ENCODE measurements at places on chromosomes 16 and 17.

- peak; percentile 73 for DNase-seq
Measured at GRCh38 chr16:19086322-19087199, 19.1 kb downstream of the COQ7 start.

- DNase-seq: no peak
Measured at GRCh38 chr17:5422505-5422904, 2.5 kb downstream of the RPAIN start.

GRCh38 chr17:73231395-73231794, 30.3 kb downstream of the CPSF4L start:
- DNase-seq: no peak

GRCh38 chr17:44367231-44367979, 3.8 kb upstream of the FAM171A2 start:
- DNase-seq: no peak

DNA sequence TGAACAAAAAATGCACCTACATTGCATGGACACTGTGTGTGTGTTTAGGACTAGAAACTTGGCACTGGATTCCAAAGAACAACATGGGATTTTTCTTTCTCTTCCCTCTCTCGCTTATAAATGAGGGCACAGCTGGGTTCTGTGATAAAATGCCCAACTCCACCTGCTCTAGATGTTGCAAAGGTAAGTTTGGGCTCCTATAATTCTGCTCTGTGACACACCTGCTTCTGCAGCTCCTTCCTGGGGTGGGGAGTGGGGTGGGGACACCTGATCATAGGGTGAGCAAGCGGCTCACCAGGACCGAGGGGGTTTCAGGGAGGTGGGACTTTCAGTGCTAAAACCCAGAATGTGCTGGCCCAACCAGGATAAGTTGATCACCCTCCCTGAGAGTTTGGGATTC, 104.3 kb downstream of the AXIN2 start:
- no peak for DNase-seq

DNA sequence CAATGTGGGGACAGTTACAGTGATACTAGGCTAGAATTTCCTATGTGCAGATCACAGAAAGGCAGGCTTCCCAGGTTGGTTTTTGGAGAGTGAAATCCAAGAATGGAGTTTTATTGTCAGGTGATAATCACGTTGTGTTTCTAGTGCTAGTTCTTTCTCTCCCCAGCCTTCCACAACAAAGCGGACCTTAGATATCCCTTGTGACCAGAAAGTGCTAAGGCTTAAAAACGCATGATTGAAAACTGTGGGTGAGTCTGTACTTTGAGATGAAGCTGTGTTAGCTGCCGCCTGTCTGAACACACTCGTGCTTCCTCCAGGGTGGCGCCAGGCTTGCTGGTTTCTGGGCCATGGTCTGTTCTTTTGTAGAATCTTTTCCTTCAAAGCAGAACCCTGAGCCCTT, 52.1 kb downstream of the BANP start:
- DNase-seq: no peak

DNA sequence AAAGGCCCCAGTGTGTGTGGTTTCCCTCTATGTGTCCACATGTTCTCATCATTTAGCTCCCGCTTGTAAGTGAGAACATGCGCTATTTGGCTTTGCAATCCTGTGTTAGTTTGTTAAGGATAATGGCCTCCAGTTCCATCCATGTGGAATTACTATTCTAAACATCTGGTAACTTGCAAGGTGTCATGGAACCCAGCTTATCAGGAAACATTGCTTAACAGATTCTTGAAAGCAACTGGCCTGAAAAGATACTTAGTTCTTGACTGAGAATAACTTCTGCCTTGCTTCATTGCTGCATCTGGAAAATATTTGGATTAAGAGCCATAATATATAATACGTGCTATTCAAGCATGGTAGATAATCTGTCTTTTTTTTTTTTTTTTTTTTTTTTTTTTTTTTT, 27.8 kb downstream of the PAFAH1B1 start:
- DNase-seq: no peak

GRCh38 chr16:26733710-26734109, 333.0 kb upstream of the C16orf82 start:
- DNase-seq: no peak

DNA sequence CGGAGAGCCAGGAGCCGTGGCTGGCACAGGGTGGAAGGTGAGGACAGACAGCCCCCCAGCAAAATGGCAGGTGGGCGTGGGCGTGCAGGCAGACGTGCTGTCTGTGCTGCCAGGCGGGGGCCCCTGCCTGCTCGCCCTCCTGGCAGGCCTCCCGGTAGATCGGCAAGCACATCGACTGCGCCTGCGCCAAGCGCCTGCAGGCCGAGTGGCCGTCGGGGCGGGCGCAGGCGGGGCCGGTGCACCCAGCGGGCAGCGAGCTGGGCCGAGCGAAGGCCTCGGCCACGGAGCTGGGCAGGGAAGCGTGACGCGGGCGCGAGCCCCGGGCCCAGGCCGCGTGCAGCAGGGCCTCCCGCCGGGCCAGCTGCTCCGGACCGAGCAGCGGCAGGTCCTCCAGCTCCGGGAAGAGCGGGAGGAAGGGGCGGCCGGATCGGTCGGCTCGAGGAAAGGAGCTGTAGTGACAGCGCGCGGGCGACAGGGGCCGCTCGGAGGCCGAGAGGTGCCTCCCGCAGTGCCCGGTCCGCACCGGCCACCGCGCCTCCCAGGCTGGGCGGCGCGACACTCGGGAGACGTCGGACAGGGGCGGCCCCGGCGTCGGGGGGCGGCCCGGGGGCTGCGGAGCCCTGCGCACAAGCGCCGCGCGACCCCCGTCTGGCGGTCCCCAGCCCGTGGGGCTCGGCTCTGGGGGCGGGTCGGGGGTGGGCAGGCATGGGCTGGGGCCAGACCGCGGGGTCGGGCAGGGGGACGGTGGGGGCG, 16.9 kb downstream of the GRIN2C start:
- no peak for DNase-seq

- no peak for DNase-seq
Measured at GRCh38 chr16:119835-120491, 18.5 kb downstream of the NPRL3 start.

GRCh38 chr17:64202683-64203344, 60.2 kb downstream of the TEX2 start:
- DNase-seq: no peak

DNA sequence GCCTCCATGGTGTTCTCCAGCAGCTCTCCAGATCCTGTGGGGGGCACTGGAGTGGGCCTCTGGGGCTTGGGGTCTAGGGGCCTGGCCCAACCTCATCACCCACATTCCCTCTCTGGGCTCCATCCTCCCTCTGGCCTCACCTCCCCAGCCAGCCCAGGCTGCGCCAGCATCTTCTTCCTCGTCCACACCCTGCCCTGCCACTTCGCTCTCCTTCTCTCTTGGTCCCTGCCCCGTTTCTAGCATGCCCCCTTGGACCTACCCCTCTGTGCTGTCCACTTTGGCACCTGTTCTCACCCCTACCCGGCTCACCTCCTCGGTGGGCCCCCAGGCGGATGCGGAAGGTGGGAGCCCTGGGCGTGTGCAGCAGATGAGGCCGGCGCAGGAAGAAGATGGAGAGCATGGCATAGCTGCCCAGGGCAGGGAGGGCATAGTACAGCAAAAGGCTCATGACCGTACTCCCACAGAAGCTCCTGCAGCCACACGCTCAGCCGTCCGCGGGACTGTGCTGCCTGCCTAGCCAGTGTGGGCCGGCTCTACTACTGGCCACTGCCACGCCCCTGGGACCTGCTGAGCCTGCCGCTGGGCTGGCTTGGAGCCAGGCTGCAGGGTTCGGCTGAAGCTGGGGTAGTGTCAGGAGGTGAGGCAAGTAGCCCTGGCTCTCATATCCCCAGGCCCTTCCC, at the start of gene GDPD3:
Gene GDPD3, minus strand, starts transcription at position 507 of the 680 bp plus-strand sequence. Its CDS starts 59 bp downstream, at position 448.
- no peak for DNase-seq

DNA sequence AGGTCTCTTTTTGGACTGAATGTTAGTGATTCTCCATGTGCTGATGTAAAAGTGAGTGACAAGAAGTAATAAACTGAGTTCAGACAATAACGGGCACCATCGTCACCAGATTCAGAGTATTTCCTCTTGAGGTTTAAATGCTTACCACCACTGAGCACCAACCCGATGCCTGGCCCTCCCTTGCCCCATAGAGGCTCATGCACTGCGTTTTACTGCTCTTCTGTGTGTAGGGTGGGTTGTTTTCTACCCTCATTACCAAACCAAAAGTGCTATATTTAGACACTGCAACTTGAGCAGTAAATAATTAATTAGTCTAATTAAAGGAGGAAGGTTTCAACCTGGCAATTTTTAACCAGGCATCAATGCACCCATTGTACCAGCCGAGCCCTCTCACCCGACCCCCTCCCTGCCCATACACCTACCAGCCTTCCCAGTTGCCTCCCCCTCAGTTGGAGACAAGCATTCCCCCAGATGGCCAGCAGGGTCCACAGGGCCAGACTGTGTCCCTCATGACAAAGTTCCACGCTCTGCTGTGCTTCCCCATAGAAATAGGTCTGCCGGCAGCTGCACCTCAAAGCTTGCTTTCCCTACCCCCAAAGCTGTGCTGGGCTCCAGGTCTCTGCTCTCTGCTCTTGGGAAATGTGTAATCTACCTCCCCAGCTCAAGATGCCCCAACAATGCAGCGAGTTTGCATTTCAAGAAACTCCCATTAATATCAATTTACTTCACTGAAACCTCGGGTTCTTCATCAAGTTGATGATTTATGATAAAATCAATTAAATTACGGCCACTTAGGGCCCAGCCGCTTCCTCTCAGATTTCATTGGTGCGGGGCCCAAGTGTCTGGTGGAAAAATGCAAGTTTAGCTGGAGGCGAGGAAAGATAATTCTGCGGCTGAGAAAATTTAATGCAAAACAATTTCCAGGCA, 16.0 kb downstream of the HOXB4 start:
- no peak for DNase-seq

DNA sequence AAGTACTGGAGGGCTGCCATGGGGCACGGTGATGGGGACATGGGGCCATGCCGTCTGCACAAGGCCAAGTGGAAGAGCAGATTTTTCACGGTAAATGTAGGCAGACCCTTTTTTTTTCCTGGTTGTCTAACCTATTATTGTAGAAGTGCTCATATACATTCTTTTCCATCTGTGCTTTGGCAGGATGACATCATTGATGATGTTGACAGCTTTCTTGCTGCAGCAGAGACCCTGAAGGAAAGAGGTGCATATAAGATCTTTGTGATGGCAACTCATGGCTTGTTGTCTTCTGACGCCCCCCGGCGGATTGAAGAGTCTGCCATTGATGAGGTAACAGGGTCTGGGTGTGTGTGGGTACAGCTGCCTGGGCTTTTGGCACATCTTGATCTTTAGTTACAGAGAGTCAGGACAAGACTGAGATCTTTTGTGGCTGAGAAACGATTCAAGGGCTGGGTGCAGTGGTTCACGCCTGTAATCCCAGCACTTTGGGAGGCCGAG, 23.3 kb upstream of the SLC5A10 start:
- DNase-seq: no peak

DNA sequence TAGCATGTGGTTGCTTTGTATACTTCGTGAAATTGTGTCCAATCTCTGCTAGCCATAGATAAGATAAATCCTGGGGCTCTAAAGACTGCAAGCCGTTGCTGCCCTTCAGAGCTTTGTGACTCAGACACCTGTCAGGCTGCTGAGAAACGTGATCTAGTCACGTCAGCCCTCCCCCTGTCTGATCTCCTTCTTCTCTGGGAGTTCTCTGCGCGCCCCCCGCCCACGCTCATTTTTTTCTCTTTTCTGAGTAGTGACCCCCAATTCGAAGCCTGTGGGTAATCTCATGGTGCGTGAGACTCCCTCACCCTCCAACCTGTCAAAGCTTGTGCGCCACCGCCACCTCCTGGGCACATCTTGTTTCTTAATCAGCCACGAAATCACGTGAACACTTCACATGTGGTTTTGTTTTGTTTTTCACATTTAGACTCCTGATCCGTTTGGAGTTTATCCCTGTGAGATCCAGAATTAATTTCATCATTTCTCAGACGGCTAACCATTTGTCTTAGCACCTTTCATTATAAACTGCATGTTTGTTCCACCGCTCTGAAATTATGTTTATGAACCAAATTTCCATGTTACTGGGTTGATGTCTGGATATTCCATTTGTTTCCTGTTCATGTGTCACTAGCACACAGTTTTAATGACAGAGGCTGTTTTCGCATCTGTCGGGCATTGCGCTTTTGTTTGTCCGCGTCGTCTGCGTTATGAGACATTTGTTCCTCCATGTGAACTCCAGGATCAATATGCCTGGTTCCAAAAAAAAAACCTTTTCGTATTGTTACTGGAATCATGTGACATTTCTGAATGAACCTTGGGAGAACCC, 977 bp upstream of the ZNF778 start:
- peak; percentile 75 for DNase-seq

- peak; percentile 79 for DNase-seq
Measured at GRCh38 chr17:49496183-49496866, 1.2 kb downstream of the NGFR start.

DNA sequence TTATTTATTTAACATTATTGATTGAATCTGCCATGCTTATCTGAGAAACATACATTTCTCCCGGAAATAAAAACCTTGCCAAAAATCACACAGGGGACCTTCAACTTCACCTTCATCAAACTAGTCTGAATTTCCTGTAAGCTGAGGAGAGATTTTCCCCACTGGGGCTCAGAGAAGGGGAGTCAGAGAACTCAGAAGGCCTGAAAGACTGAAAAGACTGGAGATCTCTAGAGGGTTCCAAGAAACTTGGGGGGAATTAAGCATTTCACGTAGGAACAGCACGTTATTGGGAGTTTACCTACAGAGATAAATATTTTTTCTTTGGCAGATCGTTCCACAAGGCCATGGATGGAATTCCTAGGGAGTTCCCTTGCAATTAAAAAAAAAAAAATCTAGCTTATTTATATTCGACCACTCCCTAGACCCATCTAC, 528 bp upstream of the NOL11 start:
- DNase-seq: no peak

- no peak for DNase-seq
Measured at GRCh38 chr17:15029469-15029868, 235.7 kb downstream of the PMP22 start.

DNA sequence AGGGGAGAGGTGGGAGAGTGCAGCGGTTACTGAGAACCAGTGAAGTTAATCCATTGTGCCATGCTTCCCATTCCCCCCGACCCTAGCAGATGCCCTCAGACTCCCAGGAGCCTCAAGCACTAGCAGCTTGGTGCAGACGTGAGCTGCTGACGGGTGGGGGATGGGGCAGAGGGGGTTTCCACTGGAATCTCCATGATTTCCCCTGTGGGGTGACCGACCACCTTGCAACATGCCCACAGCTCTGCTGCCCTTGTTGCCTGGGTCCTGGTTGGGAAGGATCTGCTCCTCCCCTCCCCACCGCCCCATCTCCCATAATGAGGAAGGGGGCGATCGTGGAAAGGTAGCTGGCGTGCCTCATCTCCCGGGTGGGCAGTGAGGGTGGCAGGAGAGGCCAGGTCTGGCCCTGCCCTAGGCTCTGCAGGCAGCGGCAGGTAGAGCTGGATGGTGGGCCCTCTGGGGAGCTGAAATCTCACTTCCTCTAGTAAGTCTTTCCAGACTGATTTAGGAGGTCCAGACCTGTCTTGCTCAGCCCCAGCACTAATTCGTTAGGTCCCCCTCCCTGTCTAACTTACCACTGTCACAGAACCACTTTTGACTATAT, 9.6 kb downstream of the FLOT2 start:
- no peak for DNase-seq

Data from stimulated activated CD4-positive, alpha-beta T cell treated with anti-CD3 and anti-CD28 coated beads, Interleukin-1b, Interleukin-23, amount 100 ng/mL, for 48 hours (primary cell).